ENCODE measurements at places on chromosomes 11 and 22.

DNA sequence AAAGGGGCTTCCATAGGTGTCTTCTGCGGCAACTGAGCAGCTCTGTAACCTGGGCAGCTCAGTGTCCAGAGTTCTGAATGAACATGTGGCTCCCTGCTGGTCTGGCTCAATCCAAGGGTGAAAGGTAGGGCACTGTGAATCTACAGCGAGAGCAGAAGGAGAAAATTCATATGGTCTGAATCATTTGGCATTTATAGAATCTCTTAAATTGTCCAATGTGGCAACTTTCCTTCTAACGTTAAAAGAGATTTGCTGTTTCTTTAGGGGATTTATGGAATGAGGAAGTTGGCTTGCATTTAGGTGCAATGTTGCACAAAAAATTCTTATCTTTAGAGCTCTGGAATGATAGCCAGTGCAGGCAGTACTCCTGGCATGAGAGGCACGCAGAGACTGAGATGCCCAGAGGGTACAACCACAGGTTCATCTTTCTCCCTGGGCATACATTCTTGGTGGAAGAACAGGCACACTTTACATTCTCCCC is 17.0 kb downstream of the ATXN10 start:
- DNase-seq = peak; percentile 86

DNA sequence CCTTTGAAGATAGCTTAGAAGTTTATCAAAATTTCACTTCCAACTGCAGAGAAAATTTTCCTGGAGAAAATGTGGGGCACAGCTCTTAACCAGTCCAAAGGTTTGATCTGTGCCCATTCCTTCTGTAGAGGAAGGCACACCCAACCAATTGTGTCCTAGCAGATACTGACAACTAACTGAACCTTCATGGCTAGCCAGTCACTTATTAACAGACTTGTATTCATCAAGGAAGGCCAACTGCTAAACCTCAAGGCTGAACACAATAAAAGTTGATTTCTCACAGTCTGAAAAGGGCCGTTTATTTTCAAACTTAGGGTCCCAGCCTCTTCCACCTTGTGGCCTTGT is 19.5 kb downstream of the SYT13 start:
- no peak for DNase-seq

DNA sequence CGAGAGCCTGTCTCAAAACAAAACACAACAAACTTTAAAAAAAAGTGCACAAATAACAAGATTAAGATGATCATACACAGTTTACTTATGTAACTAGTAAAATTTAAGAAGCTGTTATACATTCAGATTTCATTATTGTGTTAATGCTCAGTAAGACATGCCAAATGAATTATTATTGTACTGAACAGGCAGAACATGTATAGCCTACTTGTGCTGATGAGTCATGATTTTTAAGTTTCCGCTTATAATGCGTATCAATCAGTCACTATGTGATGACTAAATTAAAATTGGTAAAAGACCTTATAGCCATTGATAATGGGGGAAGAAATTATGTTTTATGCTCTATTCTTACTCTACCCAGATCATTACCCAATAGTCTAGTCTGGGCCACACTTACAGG is 20.5 kb upstream of the EXPH5 start:
- no peak for DNase-seq

GRCh38 chr11:119567688-119568582 is 145.0 kb upstream of the THY1 start:
- peak; percentile 78 for DNase-seq

- no peak for DNase-seq
Measured at GRCh38 chr22:38951734-38952133, 5.7 kb upstream of the APOBEC3A start.

DNA sequence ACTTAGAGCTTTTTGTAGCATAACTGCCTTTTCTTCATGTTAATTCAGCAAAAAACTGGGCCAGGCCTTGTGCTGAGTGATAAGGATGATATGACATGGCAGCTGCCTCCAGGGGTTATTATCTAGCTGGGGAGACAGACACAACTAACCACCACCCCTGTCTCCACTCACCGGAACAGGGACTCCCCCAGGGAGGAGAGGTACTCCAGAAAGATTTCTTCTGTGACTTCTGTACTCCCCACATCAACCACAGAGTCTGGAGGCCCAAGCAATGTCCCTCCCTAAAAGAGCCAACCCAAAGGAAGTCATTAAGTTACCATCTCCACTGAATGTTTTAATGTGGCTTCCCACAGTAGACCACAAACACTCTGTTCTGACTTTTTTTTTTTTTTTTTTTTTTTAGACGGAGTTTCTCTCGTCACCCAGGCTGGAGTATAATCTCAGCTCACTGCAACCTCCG is 14.3 kb upstream of the PMM1 start:
- DNase-seq = peak; percentile 28

GRCh38 chr11:5929571-5930368 is 12.3 kb upstream of the OR56A3 start:
- no peak for DNase-seq

DNA sequence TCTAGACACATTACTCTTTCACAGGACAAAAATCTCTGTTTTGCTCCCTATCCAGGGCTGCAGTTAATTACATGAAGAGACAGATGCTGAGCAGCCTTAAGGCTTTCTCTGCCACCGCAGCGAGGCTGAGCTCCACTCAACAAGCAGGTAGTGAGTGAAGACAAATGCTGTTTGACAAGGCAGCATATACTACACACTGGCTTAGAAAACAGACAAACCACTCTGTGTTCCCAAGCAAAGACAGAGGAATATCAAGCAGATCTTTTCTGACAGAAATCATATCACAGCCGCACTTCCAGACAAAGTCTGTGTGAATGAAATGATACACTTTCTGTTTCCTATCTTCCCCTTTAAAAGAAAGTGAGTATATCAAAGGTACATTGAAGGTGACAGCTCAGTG is 368.1 kb downstream of the DCDC1 start:
- no peak for DNase-seq

Data from astrocyte of the hippocampus (primary cell).